Midbrain (tissue), 1 donor: ENCODE measurements at places on chromosomes 3 and 15.

GRCh38 chr3:185473290-185473815 is 25.5 kb downstream of the TMEM41A start:
- no peak for DNase-seq

- no peak for DNase-seq
Observed at GRCh38 chr3:10757021-10757820, 58.8 kb upstream of the SLC6A11 start.

- DNase-seq = no peak
Observed at GRCh38 chr3:45441584-45442310, 53.4 kb downstream of the LARS2 start.

- no peak for DNase-seq
Observed at GRCh38 chr15:39285663-39286062, 295.2 kb upstream of the THBS1 start.

GRCh38 chr3:24829011-24829581 is 334.4 kb upstream of the THRB start:
- peak; percentile 58 for DNase-seq

DNA sequence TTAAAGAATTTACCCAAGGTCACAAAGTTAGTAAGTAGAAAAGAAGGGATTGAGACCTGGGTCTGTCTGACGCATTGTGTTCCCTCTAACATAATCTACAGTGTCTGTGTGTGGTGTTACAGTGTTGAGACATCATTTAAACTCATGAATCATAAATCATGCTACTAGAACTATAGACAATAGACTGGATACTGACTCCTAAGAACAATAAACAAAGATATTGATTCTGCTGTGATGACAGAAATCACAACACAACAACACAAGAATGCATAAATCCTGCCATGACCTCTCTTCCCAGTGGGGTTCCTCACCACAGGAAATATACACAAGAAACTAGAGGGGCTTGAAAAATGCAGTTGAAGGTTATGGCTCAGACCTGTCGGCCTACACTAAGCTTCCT is 44.3 kb downstream of the TRIM69 start:
- DNase-seq = no peak

DNA sequence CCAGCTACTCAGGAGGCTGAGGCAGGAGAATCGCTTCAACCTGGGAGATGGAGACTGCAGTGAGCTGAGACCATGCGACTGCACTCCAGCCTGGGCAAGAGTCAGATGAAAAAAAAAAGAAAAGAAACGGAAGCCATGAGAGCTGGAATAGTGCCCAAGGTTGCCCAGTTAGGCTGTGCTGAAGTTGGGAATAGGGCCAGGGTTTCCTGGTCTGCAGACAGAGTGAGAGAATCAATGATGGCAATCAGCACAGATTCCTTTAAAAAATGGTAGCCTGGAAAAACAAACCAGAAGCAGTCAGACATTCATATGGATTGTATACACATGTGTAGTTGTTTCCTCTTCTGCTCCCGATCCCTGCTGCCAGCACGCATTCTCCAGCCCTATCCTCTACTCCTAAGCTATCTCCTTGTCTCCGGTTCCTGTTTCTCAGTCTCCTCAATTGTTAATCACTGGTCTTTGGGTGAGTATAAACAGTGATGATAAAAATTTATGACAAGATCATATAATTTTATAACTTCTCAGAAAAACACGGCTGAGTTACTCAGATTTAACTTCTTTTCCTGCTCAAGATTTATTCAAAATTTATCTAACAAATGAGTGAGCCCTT is 316.2 kb upstream of the UMPS start:
- DNase-seq = no peak

DNA sequence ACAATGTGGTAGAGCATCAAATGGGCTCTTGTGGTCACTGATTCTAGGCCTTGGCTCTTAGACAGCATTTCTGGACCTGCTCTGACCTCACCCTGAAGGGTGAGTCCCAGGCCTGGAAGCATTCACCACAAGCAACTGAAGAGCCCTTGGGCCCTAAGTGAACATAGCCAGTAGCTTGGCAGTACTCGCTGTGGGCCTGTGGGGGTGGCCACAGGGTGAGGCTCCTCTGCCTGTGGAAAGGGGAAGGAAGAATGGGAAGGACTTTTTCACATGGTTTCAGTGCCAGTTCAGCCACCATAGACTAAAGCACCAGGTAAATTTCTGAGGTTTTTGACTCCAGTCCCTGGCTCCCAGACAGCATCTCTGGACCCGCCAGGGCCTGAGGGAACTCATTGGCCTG is 5.1 kb upstream of the ZSCAN2 start:
- DNase-seq = no peak

GRCh38 chr3:94406595-94406994 is 343.7 kb downstream of the NSUN3 start:
- no peak for DNase-seq

DNA sequence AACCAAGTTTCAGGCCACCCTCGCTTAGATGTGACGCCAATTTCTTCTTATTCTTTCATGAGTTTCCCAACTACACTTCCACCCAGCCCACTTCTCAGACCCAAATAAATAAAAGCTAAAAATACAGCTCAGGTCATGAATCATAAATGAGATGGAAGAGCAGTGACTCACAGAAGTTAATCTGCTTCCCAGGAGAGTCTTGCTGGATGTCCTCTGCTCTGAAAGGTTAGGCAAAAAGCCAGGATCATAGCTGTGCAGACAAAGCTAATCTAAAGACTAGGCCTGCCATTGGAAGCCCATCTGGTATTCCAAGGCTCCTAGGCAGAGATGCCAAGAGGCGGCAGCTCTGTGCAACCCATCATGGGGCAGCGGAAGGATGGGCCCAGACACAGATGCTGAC is 24.1 kb downstream of the SHC4 start:
- DNase-seq = no peak

- DNase-seq = no peak
Observed at GRCh38 chr3:161096771-161097367, 8.3 kb downstream of the B3GALNT1 start.

GRCh38 chr3:144105542-144105941 is 133.9 kb downstream of the DIPK2A start:
- no peak for DNase-seq

DNA sequence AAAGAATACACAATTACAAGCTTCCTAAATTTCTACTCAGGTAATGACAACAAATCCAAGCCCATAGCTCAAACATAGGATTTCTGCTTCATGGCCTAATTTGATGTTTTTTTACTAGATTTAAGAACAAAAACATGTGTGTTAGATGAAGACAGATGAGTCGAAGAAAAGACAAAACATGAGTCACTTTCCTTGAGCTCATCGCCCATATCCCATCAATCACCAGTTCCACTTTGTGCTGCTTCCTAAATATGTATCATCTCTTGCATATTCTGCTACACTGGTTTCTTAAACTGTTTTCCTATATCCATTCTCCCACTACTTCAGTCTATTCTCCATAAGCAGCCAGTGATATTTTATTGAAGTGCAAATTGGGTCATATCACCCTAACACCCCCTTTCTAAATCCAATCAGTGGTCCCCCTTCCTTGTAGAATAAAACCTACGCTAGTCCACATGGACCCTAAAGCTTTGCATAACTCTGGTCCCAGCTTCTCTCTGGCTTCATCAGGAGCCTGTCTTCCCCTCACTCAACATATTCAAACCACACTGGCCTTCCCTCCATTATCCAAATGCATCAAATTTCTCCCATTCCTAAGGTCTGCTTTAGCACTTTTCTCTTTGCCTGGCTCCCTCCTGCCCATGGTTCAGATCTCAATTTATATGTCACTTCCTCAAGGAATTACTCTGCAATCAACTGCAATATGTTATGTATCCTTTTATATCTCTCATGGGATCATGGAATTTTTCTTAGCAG is 1033.9 kb downstream of the FHIT start:
- DNase-seq = no peak

DNA sequence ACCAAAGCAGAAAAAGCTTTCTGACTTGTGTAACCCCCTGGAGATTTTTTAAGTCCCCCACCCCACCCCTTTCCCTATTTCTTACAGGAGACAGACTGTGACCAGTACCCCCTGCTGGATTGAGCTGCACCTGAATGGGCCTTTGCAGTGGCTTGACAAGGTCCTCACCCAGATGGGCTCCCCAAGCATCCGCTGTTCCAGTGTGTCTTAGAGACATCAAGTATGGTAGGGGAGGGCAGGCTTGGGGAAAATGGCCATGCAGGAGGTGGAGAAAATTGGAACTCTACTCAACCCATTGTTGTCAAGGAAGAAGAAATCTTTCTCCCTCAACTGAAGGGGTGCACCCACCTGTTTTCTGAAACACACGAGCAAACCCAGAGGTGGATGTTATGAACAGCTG is 64.1 kb downstream of the AAGAB start:
- DNase-seq = no peak

- peak; percentile 9 for DNase-seq
Observed at GRCh38 chr3:81643721-81644120, 117.7 kb downstream of the GBE1 start.

DNA sequence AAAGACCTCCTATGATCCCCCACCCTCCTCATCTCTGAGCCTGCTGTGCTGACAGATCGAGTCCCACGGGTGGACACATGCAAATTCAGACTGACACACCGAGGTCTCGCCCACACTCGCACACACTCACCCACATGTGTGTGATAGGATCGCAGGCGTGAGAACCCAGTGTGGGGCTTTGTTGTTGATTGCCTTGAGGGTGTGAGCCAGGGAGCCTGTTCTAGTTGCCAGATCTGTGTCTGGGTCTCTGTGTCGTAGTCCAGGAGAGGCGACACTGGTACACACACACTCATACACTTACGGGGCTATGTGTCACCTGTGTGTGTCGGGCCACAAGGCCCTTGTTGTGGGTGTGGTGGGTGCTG is 2.0 kb downstream of the EPHB3 start:
- DNase-seq = no peak

- no peak for DNase-seq
Observed at GRCh38 chr3:141269961-141270360, 38.3 kb downstream of the PXYLP1 start.

DNA sequence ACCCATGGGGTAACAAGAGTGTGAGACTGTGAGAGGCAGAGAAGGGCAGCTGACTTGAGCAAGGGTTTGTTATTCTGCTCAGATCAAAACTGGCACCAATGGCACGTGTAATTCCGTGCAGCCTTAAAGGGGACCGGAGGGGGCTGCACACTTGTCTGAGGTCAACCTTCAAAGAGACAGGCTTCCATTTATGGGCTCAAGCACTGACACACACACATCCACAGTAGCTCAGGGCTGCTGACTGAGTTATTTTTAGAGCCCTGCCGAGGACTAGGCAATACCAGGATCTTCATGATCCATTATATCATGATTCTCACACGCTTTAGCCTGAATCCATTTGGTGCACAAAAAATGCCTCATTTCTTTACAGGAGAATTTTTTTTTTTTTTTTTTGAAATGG is 20.6 kb upstream of the SPTBN5 start:
- DNase-seq = no peak

DNA sequence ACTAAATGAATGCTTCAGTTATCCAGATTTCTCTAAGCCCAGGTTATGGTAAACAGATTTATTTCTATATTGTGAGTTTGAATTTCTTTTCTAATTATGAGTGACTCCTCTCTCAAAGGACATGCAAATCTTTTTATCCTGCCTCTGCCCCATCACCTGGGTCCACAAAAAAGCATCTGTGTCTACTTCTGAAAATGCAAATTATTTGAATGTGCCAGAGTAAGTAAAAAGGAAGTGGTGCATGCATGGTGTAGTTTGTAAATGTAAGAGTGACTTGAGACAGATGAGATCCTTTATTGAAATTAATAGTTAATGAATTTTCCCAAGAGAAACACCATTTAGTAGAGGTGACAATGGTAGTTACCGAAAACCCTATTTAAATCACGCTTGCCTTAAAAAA is 26.9 kb downstream of the MCTP2 start:
- DNase-seq = no peak

- DNase-seq = no peak
Observed at GRCh38 chr3:180184816-180185215, 148.1 kb upstream of the PEX5L start.

GRCh38 chr3:183586477-183586876 is 31.0 kb upstream of the KLHL6 start:
- DNase-seq = no peak

DNA sequence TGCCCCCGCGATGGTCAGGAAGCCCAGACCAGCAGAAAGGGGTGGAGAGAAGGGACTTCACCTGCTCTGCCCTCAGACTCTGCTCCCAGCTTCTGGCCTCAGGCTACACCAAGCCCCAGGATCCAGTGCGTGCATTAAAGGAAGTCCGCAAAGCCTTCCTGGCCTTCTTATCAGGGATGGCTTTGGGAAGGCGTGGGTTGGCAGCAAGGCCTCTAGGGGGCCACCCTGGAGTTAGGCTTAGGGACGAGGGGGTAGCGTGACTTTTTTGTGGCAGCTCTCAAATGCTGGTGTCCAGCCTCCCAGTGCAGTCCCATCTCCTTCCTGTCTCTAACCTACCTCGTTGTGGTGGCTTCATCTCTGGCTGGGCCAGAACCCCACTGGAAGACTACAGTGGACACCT is 18.9 kb upstream of the RPL29 start:
- DNase-seq = peak; percentile 22

GRCh38 chr15:28169366-28169765 is 70.3 kb upstream of the OCA2 start:
- no peak for DNase-seq

- DNase-seq = no peak
Observed at GRCh38 chr3:3177861-3178497, 1.5 kb downstream of the CRBN start.

- DNase-seq = no peak
Observed at GRCh38 chr3:129938140-129938930, 36.2 kb upstream of the TRH start.

- DNase-seq = no peak
Observed at GRCh38 chr3:37989821-37990480, 635 bp upstream of the VILL start.

DNA sequence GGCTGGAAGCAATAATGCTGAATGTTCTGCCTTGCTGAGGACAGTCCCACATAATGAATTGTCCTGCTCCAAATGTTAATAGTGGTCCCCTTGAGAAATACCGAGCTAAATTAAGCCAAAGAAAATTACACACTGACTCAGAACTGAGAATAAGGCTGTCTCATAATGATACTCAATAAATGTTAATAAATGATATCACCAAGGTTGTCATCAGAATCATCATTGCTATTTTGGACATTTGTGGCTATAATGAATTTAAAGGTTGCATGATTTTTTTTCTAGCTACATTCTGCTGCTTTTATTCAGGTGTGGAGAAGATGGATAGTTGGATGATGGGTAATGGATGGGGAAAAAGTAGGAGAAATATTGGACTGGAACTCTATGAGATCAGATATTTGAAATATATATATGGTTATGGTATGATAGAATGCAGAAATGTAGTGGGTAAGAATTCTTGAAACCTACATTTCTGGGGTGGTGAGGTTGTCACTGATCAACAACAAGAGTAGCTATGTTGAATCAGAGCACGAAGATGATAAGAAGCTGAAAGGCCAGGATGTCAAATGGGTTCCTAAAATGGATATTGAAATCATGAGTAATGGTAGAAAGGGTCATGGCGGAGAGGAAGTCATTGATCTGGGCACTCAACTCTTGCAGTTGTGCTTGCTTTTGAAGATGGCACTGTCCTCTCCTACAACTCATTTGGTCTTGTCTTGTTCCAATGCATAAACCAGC is 12.8 kb downstream of the CHST2 start:
- no peak for DNase-seq
